ENCODE measurements at places on chromosomes 1 and 21.

DNA sequence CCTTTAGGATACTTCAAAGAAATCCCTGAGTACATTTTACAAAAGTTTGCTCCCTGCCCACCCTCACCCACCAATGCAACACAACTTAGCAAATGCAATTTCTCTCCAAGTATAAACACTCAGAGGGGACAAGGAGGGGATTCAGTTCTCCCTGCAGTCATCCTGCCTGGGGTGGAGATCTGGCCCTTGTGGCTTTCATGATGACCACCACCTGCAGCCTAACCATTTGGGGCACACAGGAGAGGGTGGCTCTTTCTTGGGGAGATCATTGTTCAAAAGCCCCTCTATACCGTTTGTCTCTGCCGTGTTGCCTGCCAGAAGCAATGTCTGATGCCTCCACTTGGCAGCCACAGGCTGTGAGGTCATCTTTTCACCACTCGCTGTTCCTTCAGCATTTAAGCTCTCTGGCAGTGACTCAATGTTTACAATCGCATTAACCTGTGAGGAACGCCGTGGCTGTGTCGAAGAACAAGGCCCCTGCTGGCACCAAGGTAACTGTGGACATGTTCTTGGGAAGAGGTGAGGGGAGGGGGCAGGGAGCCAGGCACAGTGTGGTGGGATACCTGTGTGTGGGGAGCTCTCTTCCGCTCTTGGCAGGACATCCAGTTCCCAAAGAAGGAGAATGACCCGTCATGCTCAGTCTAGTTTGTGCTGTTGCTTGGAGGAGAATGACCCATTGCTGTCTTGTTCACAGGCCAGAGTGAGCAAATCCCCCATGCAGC is 103.9 kb upstream of the DUSP10 start:
- DNase-seq = peak; percentile 41

DNA sequence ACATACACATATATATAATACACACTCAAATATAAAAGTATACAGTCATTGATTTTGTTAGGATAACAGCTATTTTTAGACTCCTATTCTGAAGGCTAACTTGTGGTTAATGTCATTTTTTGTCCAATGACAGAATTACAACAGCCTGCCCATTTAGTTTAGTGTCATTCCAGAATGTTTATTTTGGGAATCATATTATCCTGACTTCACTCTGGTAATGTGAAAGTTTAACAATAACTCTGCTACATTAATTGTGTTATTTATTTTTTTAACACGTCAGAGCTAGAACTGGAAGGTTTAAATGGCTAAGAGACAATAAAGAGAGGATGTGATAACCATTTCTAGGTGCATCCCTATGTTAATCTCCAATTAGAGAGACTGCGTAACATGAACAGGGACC is 648.1 kb downstream of the USP25 start:
- DNase-seq = no peak

GRCh38 chr1:29162025-29162424 is 19.7 kb downstream of the SRSF4 start:
- DNase-seq = no peak

GRCh38 chr1:212692774-212693644 is 6.6 kb downstream of the BATF3 start:
- DNase-seq = no peak

DNA sequence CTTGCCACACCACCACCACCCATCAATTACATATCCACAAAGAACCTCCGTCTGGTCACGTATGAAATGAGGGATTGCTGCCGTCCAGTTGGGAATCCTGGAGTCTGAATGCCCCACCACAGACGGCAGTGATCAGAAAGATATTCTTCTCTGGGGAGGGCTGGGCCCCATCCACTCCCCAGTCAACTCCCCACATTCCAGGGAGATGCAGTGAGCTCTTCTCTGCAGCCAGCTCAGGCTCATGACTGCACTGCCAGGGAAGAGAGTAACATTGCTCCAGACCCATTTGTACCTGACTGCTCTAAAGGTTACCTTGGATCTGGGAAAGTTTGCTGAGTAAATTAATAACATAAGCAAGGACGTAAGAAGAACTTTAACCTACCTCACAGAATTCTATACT is 18.3 kb downstream of the DEGS1 start:
- DNase-seq = no peak

DNA sequence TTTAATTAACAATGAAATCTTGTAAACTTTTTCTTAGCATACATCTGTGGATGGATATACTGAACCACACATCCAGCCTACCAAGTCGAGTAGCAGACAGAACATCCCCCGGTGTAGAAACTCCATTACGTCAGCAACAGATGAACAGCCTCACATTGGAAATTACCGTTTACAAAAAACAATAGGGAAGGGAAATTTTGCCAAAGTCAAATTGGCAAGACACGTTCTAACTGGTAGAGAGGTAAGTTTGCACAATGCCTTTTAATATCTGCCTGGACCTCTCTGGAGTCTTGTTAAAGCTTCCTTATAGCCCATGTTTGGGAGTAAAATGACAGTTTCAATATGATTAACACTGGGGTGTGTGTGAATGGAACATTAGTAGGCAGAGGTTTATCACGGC is 51.4 kb downstream of the MARK1 start:
- no peak for DNase-seq

GRCh38 chr1:117060441-117061317 is 553 bp downstream of the TTF2 start:
- peak; percentile 20 for DNase-seq

DNA sequence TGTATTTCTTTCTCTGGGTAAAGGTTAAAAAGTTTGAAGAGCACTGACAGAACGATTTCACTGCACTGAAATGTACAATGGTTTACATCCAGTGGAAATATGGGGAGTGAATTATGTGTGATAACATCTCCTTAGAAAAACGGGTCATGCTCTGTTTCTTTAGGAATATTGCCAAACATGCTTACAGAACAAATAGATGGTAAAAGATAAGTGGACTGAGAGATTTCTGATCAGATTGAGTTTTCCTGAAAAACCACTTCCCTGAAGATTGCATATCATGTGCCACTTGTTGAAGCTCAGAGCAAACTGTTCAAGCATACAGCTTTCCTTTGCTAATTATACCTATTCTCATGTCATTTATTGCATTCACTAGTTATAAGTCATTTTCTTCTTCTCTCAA is 29.9 kb upstream of the DISP1 start:
- DNase-seq = peak; percentile 32

Data from DMS79 (cell line).